DMS153 (cell line): ENCODE measurements at places on chromosomes 4 and X.

DNA sequence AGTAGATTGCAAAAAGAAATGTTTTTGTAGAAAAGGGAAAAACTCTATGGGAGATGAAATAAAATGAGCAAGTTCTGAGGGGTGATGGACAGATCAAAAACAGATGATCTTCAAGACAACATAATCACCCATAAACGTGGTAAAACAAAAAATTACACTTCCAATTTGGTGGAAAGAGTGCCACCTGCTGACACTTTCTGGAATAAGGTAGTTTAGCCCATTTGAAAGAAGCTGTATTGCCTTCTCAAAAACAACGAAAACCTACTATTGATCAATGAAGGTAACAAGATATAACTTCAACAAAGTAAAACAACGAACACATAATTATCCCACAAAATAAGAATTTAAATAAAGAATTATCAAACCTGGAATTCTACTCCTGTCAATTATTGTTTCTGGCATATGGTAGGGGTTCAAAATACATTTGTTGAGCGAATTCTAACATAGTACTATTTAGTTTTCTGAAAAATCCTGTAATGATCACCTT is 2.5 kb downstream of the COQ2 start:
- DNase-seq = no peak

DNA sequence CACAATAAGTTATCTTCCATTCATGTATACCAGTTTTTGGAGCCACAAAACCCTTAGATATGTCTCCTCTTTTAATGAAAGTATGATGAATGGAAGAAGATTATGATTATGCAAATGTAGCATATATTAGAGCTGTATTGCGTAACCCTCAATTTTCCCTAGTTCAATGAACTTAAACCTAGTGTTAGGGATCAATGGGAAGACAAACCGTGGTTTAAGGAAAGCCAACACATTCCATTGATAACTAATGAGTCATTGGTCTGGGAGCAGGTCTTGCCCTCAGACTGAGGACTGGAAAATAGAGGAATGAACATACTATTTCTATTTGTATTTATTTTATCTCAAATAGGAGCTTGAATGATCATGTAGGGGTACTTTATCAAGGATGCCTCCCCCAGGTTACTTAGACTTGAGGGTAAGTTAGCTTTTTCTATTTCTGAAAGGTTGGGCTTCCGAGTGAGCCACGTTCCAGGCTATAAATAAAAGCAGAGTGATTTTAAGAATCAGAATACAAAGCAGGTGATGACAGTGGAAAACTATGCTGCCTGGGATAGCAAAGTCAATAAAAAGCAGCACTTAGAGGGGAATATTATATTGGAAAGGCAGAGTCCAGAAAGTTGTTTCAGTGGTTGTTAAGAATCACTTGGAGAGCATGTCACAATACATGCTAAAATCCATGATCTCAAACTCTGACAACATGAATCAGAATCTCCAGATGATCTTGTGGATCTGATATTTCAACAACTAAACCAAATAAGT is 356.0 kb downstream of the ADAM29 start:
- DNase-seq = no peak

- DNase-seq = no peak
These were observed 90.0 kb upstream of the ADRA2C start for GRCh38 chr4:3676196-3676595.

GRCh38 chr4:35925806-35926205 is 318.5 kb downstream of the ARAP2 start:
- no peak for DNase-seq

DNA sequence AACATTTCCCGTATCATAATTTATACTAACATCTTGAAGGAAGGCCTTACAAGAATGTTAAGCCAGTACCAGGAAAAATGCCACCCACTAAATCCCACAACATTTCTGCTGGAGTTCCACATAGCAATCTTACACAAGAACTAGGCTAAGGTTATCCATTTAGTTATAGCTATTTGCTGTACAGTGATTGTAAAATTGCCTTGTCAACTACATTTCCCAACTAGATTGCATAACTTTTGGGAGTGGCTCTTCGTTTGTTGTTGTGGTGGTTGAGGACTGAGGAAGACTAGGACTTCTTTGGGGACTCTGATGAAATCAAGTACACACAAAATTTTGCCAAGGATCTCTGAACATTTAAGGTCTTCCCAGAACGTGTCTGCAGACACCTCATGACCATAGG is 8.0 kb downstream of the IBSP start:
- DNase-seq = no peak
